ENCODE measurements at places on chromosomes 7 and 10.

DNA sequence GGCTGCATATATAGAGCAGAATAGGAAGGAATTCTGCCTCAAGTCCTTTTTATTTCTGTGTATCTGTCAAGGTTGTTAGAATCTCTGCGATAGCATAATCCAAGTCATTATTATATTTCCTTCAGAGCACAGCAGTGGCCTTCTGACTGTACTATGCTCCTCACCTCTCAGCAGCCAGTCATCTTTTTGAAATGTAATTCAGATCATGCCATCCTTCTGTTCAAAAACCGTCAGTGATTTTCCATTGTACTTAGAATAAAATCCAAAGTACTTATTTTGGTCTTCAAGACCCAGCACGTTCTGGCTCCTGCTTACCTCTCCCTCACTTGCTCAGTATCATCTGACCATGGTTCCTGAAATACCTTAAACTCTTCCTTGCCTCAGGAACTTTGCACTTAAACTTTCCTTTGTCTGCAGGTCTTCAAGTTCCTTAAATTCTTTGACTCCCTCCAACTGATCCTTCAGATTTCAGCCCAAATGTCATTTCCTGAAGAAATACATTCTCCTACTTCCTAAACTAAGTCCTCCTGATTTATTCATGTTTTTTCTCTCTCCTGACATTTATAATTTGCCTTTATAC lies 112.4 kb downstream of the ST7 start:
- no peak for DNase-seq

- DNase-seq: no peak
Observed at GRCh38 chr7:15291699-15292098, 270.1 kb downstream of the AGMO start.

DNA sequence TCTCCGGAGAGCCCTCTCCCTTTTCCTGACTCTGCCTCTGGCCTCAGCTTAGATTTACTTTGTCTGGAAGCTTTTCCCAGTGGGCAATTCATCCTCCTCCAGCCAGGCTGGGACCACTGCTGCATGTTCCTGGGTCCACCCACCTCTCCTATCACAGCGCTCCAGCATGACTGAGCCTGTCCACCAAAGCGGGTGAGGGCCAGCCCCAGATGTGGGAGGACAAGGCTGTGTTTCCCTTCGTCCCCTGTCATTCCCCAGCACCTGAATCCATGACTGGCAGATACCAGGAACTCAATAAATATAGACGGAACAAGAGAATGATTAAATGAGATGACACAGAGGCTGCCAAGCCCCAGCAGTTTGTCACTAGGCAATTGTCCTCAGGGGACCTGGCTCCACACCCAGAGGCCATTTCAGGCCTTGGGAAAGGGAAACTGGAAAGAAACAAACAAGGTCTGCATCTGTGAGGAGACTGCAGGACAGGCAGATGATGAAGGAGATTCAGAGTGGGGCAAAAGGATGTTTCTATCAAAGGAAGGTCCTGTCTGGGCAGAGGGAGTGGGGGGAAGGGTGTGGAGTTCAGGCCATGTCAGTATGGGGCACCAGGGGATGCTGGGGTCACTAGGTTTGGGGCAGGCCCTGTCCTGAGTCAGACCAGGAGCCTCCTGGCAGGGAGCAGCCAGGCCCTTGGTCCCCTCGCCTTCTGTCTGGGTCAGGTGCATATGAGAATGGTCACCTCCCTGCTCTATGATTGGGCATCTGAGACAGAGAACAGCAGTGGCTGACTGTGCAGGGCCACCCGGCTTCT lies 576.4 kb downstream of the GRID1 start:
- DNase-seq: no peak

DNA sequence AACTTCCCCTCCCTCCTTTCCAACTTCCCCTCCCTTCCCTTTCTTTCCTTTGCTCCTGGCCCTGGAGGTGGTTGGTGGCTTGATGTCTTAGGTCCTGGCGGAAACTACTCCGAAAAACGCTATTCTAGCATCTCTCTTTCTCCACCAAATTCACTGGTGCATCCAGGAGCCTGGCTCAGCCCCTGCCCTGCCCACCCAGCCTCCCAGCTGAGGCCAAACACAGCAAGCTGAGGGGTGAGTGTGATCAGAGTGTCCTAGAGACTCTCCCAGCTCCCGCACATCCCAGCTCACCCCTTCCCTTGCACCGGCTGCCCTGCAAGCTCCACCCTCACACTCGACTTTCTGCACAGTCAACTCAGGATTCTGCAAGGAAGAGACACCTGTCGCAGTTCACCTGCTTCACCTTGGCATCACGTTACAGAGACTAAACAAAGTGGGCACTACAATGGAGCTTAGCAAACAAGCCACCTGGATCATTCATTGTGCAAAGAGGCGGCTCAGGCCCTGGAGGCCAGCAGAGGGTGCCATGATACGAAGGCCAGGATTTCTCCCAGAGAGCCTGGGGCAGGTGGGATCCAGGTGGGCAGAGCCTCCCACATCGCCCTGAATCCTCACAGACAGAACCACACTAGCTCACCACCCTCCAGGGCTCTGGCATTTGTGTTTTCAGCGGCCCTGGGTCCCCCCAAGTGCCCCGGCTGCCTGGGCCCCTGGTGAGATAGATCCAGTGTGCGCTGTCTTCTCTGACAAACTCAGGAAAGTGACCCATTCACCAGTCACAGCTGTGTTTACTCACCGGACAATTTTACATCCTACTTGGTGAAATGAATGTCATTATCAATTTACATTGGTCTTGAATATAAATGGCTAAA lies 169.6 kb downstream of the TCERG1L start:
- DNase-seq: no peak

DNA sequence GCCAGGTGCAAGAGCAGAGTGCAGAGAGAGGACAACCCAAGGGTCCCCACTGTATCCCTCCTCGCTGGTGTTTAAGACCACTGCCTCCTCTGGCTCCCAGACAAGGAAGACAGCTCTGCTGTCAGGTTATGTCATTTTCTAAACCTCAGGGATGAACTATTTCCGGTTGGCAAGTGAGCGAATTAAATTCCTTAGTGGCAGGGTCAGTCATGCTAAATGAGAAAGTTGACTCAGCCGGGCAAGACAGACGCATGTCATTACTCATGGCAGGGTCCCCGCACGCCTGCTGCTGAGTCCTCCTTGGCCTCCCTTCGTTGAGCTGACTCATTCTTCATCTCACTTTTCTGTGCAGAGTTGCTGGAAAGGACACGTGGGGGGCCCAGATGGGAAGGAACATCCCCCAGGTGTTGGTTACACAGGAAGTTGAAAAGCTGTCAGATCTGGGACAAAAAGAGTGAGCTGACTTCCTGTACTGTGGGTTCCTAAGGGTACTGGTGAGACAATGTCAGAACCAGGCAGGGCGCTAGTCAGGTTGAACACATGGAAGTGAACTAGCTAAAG lies 47.1 kb upstream of the UCN3 start:
- DNase-seq: no peak

- DNase-seq: no peak
Observed at GRCh38 chr10:122495406-122496340, 34.3 kb downstream of the HTRA1 start.

GRCh38 chr10:28393956-28394568 lies 91.2 kb upstream of the MPP7 start:
- no peak for DNase-seq

DNA sequence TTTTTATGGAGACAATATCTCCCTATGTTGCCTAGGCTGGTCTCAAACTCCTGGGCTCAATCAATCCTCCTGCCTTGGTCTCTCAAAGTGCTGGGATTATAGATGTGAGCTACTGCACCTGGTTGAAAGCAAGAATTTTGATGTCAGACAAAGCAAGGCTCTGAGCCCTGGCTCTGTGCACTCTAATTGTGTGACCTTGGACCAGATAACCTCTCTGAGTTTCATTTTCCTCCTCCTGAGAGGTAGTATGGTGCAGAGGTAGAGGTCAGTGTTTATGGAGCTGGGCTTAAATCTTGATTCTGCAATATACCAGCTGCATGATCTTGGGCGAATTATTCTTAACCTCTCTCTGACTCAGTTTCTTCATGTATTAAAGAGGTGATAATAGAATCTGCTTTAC lies 31.4 kb upstream of the SLC26A3 start:
- DNase-seq: no peak

GRCh38 chr10:11227103-11227502 lies 209.4 kb downstream of the CELF2 start:
- DNase-seq: no peak

DNA sequence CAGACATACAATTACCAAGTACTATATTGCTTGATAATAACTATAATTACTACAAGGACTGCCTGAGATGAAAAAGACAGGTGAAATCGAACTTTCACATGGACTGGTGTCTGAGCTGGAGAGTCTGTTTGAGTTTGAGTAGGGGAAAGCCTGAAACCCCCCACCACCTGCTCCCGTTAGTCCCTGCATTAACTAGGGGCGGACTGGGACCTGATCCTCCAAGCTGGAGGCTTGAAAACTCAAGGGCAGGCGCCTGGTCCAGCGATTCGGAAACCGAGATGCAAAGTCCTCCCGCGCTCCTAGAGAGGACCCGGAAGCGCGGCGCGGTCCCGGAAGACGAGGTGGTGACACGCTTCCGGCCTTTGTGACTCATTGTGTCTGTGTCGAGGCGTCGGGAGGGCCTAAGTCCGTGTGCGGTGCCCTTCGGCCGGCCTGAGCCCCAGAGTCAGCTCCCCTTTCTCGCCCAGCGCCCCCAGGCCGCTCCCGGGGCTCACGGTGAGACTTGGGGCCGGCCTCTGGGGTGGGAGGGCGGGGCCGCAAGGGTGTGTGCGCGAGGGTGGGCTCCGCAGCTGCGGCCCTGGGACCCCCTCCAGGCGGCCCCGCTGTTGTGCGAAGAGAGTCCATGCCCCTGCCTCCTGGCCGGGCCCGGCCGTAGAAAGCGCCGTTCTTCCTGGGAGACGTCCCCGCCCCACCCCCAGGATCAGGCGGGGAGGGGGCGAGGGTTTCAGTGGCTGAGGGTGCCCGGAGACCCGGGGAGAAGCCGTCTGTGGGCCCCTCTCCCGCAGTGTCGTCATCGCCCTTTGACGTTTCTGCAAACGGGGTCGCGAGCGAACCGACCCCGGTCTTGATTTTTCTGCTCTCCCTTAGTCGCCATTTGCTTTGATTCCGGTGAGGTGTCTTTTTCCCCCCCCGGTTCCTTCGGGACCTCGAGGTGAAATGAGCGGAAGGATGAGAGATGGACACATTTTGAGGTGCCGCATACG lies at the start of gene ZKSCAN1:
Gene ZKSCAN1 (plus strand): TSS at position 365 of the 983 bp plus-strand sequence. CDS start 7,911 bp downstream, outside the sequence.
- peak; percentile 57 for DNase-seq

GRCh38 chr10:575402-576129 lies 113.9 kb downstream of the DIP2C start:
- DNase-seq: no peak

DNA sequence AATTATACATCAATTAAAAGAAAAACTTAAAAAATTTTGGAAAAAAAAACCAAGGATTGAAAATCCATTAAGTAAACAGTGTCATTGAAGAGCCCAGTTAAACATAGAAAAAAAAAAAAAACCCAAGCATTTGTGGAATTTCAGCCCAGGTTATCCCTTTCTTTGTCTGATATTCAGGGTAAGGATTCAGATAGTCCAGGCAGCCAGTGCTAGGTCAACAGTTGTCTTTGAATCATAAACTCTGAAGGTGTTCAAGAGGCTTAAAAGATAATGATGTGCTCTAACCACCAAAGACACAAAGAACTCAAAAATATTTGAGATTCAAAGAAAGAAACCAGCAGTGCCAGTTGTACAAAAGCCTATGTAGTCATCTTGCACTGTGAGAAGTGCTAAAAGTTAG lies 270.3 kb upstream of the DKK1 start:
- DNase-seq: no peak

GRCh38 chr7:149727053-149727898 lies 46.1 kb downstream of the ZNF467 start:
- no peak for DNase-seq

GRCh38 chr10:61857746-61858145 lies 43.8 kb upstream of the ARID5B start:
- DNase-seq: no peak

- DNase-seq: no peak
Observed at GRCh38 chr7:112137141-112138101, 68.8 kb downstream of the DOCK4 start.

GRCh38 chr10:51170518-51171245 lies 96.4 kb downstream of the PRKG1 start:
- DNase-seq: no peak

DNA sequence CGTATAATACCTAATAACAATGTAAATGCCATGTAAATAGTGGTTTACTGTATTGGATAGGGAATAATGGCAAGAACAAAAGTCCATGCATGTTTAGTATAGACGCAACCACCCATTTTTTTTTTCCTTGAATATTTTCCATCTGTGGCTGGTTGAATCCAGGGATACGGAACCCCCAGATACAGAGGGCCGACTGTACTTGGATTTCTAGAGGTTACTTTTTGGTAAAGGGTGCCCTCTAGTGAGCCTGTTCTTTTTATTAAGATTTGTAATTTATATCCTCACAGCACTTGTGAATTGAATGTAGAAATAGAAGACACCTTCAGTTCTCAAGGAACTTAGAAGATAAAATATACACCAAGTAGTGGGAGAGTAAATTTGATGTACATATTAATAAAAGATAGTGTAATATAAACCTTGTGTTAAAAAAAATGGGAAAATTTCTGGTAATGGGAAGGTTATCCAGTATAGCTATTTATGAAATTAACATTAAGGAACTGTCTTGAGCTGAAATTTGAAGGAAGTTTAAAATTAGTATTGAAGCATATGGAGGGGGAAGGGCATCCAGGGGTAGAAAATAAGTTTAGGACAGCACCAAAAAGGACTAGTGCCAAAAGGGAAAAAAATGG lies 32.0 kb downstream of the EXOC6 start:
- DNase-seq: no peak

DNA sequence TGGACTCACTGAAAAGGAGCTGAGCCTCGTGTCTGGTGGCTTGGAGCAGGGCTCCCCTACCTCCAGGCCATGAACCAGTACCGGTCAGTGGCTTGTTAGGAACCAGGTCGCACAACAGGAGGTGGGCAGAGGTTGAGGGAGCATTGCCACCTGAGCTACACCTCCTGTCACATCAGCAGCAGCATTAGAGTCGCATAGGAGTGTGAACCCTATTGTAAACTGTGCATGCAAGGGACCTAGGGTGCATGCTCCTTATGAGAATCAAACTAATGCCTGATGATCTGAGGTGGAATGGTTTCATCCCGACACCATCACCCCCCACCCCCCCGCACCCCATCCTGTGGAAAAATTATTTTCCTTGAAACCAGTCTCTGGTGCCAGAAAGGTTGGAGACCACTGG lies 50.4 kb downstream of the TSPAN15 start:
- no peak for DNase-seq

DNA sequence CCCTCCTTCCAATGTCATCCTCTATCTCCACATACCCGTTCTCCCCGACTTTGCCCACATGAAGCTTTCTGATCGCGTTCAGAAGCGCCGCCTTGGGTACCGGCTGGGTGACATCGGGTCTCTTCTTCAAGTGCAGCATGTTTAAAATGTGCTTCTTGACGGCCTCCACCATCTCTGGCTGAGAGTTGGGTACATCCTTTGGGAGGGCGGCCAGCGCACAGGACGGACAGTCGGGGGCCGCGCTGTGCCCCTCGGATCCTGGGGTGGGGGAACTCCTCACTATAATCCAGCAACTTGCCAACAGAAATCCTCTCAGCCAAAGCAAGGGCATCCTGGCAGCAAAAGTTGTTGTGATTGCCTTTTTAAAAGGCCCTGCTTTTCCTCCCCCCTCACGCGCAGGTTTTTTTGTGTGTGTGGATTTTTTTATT lies 2.8 kb downstream of the INHBA start:
- DNase-seq: no peak

GRCh38 chr10:80571352-80571751 lies 33.6 kb downstream of the SH2D4B start:
- DNase-seq: no peak
